ENCODE measurements at places on chromosomes 16 and 17. TPM values are rescaled to one million over a fixed set of nuclear protein-coding genes. Genes with fewer than 3 reads are reported as not detected.
A peak's percentile ranks its signal among the peaks of the same experiment; 100 is the strongest.

Gene EVI2B
- total RNA-seq, result 9.9 TPM

Gene SCNN1B
- total RNA-seq, result not detected

Gene TAF15
- 256 TPM for total RNA-seq

DNA sequence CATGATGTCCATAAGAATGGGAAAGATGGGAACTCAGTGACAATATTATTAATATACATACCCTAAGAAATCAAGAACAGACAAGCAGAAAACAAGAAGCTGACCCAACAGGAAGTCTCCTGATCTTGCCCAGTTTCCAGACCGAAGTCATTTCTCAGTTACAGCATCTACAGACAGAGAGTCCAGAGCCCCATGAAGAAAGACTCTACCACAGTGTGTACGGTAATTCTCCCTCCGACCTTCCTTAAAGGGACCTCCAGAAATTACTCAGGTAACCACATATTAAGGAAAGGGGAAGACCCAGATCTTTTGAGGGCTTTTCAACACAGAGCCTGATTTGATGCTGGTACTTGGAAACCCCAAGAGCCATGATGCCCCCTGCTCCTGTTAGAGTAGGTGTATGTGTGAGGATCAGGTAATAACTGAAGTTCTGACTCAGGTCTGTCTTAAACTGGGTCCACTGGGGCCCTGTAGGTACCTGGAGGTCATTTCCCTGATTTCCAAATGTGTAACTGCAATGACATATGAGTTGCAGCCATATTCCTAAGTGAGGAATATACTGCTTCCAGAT, 132.4 kb downstream of the ABCA8 start:
- H3K27me3 ChIP-seq, result no peaks in the 10 kb centered on the region
- DNase-seq, result no peak
- H3K27ac ChIP-seq, result no peak overlapping the region
- no peak overlapping the region for H3K4me3 ChIP-seq

DNA sequence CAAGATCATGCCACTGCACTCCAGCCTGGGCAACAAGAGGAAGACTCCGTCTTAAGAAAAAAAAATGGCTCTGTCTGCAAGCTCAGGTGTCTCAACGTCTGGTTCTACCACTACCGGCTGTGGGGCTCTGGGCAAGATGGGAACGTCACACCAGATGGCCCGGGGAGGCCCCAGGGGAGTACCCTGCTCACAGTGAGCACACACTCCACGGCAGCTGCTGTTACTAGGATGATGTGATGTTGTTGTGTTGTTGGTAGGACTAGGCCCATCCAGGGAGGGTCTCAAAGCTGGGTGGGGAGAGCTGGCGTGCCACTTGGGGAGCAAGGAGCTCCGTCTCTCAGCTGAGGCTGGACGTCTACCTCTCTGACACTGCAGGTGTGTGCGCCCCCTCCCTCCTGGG, 9.4 kb upstream of the NPTX1 start:
- no peaks in the 10 kb centered on the region for H3K36me3 ChIP-seq
- H3K4me1 ChIP-seq, result no peaks in the 10 kb centered on the region
- H3K27ac ChIP-seq, result no peak overlapping the region
- no peak overlapping the region for H3K4me3 ChIP-seq
- peaks cover 40% of the 10 kb centered on the region for H3K27me3 ChIP-seq

- no peak overlapping the region for H3K4me3 ChIP-seq
- peaks cover 4% of the 10 kb centered on the region for H3K27me3 ChIP-seq
- peaks cover 4% of the 10 kb centered on the region for H3K4me1 ChIP-seq
- H3K36me3 ChIP-seq, result no peaks in the 10 kb centered on the region
- no peak for DNase-seq
- no peak overlapping the region for H3K27ac ChIP-seq
Observed at GRCh38 chr17:49053171-49053829, 56.1 kb downstream of the IGF2BP1 start.

DNA sequence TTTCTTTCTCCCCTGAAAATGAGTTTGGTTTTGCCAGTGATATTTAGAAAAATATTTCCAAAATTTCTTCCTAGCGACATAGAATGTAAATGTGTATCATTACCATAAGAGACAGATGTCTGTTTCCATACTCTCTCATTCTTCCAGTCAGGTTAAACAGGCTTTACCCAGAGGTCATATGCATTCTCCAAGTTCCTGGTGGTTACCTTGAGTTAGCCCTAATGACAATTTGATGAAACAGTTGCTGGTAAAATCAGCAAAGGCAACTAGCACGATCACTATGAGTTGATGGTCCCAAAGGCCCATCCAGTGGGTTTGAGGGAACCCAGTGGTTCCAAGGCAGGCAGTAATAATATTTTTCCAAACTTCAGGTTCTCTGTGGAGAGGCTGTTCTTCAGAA, 103.6 kb upstream of the TBX2 start:
- no peaks in the 10 kb centered on the region for H3K27me3 ChIP-seq
- no peak overlapping the region for H3K27ac ChIP-seq
- no peak for DNase-seq
- no peak overlapping the region for H3K4me3 ChIP-seq
- no peaks in the 10 kb centered on the region for H3K4me1 ChIP-seq

DNA sequence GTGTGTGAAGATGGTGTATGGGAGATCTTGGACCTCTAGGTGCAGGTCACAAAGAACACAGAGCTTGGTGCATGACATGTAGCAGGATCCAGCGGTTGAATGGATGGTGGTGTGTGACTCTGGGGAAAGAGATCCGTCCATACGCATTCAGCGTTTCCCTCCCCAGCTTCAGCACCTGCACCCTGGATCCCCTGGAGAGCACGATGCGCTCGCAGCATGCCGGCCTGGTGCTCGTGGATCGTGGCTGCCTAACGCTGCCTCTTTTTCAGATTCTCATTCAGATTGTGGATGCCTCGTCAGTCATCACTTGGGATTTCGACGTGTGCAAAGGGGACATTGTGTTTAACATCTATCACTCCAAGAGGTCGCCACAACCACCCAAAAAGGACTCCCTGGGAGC, 70.9 kb downstream of the SEC14L1 start:
- H3K36me3 ChIP-seq, result peaks cover 24% of the 10 kb centered on the region
- DNase-seq, result no peak
- H3K27ac ChIP-seq, result no peak overlapping the region
- no peak overlapping the region for H3K4me3 ChIP-seq

DNA sequence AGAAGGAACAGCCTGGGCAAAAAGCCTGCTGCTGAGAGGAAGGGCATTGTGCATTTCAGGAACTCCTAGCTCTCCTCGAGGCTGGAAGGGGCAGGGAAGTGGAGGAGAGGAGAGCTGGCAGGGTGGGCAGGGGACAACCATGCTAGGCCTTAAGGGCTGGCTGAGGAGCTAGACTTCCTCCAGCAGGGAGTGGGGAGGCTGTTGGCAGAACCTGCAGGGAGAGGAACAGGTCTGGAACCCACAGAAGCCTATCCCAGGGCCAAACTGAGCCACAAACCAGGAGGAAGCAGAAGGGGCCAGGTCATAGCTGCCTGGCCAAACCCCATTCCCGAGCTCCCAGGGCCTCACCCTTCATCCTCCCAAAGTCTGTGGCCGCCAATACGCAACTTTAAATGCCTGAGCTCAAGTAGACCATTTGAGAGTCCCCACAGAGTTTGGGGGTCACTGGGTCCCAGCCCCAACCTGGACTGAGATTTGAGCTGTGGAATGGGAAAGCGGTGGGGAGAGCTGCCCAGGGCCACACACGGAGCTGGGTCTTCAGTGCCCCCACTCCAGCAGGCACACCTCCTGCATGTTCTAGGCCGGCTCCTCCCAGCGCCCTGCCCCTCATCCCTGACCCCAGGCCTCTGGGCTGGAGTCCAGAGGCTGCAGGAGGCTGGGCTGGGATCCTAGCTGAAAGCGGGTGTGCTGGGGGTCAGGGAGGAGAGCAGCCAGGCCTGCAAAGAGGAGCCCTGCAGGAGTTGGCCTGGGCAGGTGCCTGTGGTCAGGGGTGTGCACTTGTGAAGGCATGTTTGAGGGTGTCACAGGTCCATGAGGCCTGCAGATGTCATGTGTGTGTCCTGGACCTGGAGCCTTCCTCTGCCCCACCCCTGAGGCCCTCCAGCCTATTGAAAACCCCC, 4.5 kb downstream of the CDH5 start:
- no peaks in the 10 kb centered on the region for H3K36me3 ChIP-seq
- peaks cover 2% of the 10 kb centered on the region for H3K4me1 ChIP-seq
- H3K4me3 ChIP-seq, result no peak overlapping the region
- H3K27ac ChIP-seq, result no peak overlapping the region
- DNase-seq, result no peak

DNA sequence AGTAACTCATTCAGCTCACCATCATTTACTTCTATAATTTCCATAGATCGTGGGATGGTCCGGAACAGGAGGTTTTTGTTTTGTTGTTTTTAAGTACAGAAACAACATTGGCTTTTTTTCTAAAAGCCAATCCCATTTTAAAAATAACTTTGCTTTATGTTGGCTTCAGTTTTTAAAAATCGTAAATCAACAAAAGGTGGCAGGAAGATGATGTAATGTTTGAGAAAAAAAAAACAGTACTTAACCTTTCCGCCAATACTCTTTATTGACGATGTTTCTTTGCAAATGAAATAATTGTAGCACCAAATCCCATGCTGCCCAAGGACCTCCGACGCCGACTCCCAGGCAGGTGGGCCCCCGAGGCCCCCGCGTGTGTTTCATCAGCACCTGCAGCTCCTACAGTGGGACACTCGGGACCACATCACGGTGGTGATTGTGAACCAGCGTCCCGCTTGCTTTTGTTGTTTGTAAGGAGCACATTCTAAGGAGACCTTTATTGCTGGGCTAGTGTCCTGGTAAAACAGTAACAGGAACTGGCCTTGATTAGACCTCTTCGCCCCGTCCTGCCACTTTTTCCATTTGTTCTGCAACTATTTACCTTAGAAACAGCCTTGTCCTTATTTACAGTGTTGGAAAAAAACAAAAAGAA, 140.2 kb upstream of the CHMP6 start:
- H3K36me3 ChIP-seq, result peaks cover 39% of the 10 kb centered on the region
- H3K27ac ChIP-seq, result peak overlapping the region; percentile 44
- H3K27me3 ChIP-seq, result no peaks in the 10 kb centered on the region

DNA sequence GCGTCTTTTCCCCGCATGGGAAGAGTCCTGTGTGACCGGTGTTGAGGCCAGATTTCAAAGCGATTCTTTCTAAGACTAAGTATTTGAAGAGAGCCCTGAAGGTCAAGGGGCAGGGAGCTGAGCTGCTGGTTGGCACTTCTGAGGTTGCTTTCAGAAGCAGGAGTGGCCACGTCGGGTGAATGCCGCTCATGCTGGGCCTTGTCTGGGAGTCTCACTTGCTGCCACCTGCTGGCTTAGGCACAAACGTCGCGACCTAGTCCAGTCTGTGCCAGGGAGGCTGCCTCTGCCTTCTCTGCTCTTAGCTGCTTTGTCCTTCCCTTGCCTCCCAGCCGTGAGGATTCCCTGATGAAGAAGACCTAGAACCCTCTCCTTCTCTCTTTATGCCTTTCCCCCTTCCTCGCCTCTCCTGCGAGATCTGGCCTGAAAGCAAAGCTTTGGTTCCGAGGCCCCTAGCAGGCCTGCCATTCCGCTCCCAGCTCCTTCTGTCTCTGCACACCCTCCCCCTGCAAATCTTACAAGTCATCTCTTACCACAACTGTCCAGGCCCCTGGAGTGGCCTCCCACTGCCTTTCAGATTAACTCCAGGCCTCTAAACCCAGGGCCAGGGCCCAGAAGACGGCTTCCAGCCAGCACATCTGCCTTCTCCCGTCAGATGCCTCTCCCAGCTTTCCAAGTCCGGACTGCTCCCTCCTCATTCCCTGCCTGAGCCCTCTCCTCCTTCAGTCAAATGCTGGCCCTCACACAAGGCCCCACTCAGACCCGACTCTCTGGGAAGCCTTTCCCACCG, 11.4 kb downstream of the CTNS start:
- DNase-seq, result peak; percentile 71
- no peaks in the 10 kb centered on the region for H3K27me3 ChIP-seq

DNA sequence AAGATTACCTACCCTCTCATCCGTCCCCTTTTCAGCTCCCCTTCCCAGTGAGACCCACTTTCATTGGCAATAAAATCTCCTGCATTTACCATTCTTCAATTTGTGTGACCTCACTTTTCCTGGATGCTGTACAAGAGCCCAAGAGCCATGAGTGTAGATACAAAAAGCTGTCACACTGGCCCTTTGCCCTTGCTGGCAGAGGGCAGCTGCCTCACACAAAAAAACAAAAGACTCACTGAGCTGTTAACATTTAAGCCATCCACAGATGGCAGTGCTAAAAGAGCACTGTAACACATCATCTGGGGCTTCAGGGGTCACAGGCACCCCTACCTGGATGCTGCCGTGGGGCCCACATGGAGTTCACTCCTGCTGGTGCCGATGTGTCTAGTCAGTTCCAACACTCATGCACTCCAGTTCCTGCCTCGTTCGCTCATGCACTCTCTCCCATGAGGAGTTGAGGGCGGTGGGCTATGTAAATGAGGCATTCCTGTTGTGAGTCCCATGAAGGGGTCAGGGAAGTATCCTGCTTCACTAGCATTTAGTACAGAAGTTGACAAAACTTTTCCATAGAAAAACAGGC, 123.1 kb downstream of the CA10 start:
- H3K36me3 ChIP-seq, result no peaks in the 10 kb centered on the region
- H3K27ac ChIP-seq, result no peak overlapping the region
- no peaks in the 10 kb centered on the region for H3K4me1 ChIP-seq
- H3K27me3 ChIP-seq, result peaks cover 9% of the 10 kb centered on the region
- no peak overlapping the region for H3K4me3 ChIP-seq

DNA sequence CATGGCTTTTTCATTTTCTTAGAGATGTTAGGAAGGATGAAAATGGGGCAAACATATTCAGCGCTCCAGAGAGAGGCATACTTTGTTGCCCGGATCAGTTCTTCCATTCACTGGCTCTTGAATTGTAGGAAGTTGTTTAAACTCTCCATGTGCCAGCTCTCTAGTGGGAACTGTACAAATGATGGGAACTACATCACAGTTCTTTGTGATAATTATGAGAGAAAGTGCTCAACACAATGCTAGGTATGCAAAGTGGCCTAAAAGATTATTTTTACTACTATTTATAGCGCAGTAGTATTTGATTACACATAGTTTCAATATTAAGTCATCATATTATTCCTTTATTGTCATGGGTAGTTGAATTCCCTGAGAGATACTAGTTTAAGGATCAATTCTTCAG, 268.5 kb downstream of the RBFOX1 start:
- H3K27ac ChIP-seq, result no peak overlapping the region
- no peaks in the 10 kb centered on the region for H3K4me1 ChIP-seq
- no peaks in the 10 kb centered on the region for H3K27me3 ChIP-seq
- H3K4me3 ChIP-seq, result no peak overlapping the region

GRCh38 chr17:17298108-17298507, 5.1 kb upstream of the NT5M start:
- DNase-seq, result no peak
- H3K4me1 ChIP-seq, result peaks cover 32% of the 10 kb centered on the region
- no peaks in the 10 kb centered on the region for H3K27me3 ChIP-seq
- no peak overlapping the region for H3K27ac ChIP-seq

All from activated naive CD4-positive, alpha-beta T cell treated with anti-CD3 and anti-CD28 coated beads for 36 hours (primary cell).